ENCODE measurements at places on chromosomes 3 and 15.

DNA sequence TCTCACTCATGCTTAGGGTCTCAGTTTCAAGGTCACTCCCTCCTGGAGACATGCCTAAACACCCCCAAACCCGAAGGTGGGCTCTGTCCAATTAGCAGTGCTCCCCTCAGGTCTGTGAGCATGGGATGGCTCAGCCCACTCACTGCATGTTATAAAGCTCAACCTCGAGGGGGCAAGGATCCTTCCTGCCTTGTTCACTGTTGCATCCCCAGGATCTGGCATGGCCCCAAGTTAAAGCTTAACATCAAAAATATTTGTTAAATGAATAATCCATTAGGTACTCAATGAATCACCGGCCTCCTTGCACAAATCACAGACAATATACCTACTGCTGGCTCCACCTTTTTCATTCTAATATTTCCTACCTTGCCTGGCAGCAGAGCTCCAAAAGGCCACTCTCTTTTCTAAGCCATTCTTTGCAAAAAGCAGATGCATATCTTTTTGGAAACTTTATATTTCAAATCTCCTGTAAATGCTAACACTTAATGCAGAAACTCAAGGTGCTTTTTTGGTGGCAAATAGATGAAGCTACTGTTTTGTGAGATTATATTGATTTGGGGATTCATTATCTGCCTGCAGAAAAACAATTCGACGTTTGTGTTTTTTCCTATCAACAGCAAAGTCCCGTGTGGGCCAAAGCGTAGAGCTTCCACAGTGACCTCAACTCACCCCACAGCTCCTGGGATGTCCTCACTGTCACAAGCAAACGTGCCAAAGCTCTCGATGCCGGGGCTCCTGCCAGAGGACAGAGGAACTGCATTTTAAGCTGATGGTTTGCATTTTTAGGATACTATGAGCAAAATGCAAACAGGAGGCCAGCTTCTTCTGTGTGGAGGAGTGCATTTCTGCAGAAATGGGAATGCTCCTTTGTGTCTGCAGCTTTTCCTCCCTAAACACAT, 35.4 kb downstream of the PCOLCE2 start:
- DNase-seq = no peak

DNA sequence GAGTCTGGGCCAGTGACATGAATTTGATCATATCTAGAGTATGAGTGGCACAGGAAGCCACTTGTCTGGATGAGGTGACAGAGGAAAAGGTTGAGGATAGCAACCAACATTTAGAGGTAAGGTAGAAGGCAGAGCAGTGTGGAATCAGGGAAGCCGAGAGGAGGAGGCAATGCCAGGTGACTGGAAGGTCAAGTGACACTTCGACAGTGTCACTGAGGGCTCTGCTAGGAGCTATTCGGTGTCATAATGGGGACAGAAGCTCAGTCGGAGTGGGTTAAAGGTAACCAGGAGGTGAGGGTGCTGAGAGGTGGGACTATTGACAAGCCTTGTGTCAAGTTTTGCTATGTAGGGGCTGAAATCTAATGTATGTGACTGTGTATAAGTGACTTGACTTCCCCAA, 56.7 kb downstream of the IGF1R start:
- no peak for DNase-seq

- DNase-seq = no peak
Observed at GRCh38 chr3:48402281-48402732, 27.6 kb downstream of the PLXNB1 start.

DNA sequence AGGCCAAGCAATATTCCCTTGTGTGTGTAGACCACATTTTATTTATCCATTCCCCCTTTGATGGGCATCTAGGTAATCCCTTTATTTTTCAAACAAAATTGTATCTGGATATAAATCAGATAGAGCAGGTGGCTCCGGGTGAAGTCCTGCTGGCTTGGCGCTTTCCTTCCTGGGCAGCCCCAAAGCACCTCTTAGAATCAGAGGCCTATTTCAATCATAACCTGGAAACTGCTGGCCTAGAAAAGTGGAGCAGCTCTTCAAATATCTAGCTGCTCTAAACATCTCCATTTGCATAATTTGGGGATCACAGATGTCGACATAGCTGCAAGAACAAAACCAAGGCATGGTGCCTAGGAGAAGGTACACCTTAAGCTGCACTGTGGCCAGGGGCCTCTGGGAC, 40.2 kb downstream of the RASGRF1 start:
- DNase-seq = no peak

GRCh38 chr3:118991775-118992174, 42.9 kb downstream of the IGSF11 start:
- no peak for DNase-seq

DNA sequence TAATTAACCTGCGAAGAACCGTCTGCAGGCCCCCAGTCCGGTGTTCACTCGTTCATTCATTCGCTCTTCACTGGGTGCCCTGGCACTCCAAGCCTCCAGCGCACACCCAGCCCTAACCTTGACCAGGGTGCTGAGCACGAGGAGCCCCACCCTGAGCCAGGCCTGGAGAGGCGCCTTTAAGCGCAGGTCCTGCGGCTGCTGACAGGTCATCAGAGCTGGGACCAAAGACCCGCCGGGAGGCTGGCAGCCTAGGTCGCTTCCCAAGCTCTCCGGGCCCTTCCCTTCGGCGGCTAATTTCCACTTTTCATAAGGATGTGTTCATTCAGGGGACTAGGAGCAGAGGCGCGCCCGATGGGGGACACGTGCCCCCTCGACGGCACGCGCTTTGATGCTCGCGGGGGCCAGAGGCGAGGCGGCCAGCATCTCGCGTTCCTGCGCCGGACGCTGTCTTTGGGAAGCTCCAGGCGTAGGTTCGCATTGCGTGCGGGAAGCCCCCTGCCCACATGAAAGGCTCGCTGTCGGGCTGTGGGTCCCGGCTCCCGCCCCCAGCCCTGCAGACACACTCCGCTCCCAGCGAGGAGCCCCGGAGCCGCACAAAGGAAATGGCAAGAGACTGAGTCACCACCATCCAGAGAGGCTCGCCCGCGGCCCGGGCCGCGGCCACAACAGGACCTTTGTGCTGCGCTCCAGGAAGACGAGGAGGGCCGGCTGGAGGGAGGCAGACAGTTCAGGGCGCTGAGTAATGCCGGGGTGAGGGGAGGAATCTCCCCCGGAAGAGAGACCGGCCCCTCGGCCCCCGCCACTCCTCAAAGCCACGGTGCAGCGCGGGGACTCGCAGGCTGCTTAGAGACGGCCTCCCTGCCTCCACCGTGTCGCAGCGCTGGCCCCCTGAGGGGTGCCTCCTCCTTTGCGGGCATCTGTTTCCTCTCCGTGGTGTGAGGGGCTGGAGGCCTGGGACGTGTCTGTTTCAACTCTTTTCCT, 266.4 kb upstream of the HES1 start:
- DNase-seq = no peak

DNA sequence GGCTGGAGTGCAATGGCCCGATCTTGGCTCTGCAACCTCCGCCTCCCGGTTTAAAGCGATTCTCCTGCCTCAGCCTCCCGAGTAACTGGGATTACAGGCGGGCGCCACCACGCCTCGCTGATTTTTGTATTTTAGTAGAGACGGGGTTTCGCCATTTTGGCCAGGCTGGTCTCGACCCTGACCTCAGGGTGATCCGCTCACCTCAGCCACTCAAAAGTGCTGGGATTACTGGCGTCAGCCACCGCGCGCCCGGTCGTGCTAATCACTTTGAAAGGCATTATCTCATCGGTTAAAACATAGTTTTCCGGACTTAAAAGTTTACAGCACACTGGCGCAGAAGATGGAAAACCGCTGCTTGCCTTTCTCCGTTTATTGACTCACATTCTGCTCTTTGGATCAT, 27.6 kb upstream of the MTHFS start:
- no peak for DNase-seq

DNA sequence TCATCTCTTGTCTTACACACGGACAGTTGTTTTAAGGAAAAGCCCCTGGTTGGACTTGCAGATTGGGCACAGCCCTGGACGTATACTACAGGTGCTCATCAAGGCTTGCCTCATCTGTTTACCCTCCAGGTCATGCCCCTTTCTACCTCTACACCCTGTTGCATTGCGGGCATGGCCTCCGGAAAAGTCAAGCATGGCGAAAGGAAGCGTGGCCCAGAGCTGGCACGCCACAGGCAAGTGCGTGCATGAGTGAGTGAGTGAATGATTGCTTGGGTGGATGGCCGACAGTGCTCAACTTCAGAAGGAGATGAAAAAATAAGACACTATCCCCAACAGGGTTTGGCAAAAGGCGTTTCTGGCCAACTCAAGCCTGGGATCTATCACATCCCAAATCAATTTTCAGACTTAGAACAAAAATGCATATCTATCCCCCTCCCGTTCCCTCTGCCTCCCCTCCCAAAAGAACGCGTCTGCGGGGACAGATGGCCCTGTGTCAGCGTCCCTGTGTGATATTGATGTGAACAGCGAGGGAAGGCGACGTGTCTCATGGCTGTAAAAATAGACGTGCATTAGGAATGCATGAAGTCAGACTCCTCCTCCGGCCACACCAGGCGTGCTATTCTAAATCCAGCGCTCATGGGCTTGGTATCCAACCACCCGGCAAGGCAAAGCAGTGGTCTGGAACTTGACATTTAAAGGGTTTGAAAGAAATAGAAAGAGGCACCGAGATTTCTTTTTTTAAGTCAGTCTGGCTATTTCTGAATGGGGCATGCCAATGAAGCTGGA, 96.0 kb downstream of the RPLP1 start:
- DNase-seq = no peak

DNA sequence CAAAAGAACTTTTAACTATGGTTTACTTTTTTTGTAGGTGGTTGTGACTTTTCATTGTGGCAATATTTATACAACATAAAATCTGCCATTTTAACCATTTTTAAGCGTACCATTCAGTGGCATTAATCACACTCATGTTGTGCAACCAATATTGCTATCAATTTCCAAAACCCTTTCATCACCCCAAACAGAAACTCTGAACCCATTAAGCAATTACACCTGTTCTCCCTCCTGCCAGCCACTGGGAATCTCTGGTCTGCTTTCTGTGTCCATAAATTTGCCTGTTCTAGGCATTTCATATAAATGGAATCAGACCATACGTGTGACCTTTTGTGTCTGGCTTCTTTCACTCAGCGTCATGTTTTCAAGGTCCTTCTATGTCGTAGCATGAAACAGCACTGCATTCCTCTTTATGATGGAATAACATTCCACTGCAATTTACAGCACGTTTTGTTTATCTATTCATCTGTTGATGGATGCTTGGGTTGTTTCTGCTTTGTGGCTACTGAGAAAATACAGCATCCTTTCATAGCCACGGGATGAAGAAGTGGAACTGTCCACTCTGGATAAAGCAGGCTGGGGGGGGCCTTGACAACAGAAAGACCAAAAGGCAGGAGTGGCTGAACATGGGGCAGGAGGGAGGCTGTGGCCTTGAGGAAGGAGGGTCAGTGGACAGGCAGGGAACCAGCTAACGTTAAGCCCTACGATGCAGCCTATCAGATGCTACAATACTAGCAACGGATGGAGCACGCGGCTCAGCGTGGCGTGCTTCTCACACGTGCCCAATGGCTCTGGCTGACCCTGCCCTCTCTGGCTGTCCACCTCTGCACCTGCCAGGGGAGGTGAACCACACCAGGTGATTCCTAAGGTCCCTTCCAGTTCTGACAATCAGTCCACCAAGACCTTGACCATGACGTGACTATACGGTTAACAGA, 110.9 kb downstream of the SEC22A start:
- DNase-seq = no peak

GRCh38 chr3:131735116-131735515, 232.3 kb upstream of the MRPL3 start:
- no peak for DNase-seq

- DNase-seq = no peak
Observed at GRCh38 chr3:186516646-186517045, 27.5 kb downstream of the CRYGS start.

DNA sequence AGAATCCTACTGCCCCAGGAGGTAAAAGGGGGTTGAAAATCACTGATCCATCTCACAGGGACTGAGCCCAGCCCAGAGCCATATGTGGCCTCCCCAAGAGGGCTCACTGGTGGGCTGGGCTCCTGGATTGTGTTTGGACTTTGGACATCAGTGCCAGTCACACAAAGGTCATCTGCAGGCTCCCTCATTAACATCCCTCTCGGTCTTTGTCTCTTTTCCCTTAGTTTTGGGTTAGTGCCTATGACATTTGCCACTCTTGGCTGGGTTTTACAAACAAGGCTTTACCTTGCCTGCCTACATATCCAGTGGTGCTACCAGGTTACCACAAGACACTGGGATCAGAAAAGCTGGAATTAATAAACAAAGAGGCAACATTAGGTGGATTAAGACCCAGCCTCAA, 27.9 kb downstream of the IFT122 start:
- DNase-seq = no peak

DNA sequence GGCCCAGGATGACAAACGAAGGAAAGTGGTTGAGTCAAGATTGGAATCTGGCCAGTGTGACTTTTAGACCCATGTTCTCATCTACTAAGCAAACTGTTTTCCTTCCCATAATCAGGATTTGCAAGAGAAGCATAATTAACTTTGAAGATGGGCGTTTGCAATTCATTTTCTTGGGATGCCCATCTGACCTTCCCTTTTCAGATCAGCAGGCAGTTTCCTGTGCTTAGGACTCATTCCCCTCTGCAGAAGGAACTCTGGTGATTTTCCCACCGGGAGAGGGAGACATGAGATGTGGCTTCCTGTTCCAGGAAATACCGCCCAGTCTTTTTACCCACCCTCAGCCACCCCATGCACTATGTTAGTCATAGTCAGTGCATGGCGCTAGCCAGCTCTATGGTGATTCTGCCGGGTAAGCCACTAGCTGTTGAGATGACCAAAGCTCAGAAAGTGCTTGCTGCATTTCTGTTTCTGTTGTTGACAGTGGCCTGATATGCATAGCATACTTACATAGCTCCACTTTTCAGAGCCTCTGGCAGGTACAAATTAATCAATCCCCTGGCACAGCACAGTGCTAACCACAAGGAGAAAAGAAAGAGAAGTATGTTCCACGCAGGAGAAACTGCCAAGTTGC, 129.4 kb downstream of the VGLL4 start:
- DNase-seq = no peak

DNA sequence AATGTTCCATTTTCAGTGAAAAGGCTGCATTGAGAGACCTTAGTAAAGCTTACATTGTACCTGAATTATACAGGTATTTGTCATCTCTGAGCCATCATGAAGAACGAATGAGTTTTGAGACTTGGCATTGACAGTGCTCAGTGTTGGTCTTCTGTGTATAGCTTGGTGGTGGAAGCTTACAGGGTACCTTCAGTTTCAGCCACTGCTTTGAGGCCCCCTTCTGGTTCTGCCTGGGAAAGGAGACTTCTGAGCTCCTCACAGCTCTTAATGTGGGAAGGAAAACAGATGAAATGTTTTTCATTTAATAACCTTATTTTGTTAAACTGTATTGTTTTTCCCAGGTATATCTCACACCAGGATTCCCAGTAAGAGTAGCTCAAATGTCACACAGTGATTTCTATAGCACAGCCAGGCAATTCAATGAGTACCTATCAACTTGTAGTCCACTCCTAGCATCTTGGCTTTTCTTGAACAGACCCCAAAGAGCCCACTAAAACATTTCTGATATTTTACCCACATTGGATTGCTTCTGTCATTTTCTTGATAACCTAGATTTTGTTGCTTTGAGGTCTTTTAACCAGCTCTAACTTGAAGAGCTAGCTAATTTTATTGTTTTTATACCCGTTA, 5.6 kb downstream of the SERPINI1 start:
- DNase-seq = peak; percentile 76

Measured in hematopoietic multipotent progenitor cell treated with erythropoietin and hydrocortisone succinate and interleukin-3 and kit ligand, for 17 days (in vitro differentiated cells).